ENCODE measurements at places on chromosomes 6 and 20. TPM values are rescaled to one million over a fixed set of nuclear protein-coding genes. Genes with fewer than 3 reads are reported as not detected.

The CASS4 gene
- 0.67 TPM for total RNA-seq

The BEND6 gene
- 6.6 TPM for total RNA-seq

The ELOVL2 gene
- 1.6 TPM for total RNA-seq

The HNF4A gene
- total RNA-seq, result 0.20 TPM
